CD4-positive, alpha-beta T cell treated with Interleukin-6 at 100 ng/mL for 8 hours (primary cell): ENCODE measurements at places on chromosomes 7 and 10.

GRCh38 chr10:89924261-89924660 is 222.9 kb downstream of the KIF20B start:
- DNase-seq: no peak

GRCh38 chr7:151126491-151127137 is 40.3 kb downstream of the AGAP3 start:
- no peak for DNase-seq

- no peak for DNase-seq
Measured at GRCh38 chr7:27606270-27607209, 56.1 kb downstream of the HIBADH start.

DNA sequence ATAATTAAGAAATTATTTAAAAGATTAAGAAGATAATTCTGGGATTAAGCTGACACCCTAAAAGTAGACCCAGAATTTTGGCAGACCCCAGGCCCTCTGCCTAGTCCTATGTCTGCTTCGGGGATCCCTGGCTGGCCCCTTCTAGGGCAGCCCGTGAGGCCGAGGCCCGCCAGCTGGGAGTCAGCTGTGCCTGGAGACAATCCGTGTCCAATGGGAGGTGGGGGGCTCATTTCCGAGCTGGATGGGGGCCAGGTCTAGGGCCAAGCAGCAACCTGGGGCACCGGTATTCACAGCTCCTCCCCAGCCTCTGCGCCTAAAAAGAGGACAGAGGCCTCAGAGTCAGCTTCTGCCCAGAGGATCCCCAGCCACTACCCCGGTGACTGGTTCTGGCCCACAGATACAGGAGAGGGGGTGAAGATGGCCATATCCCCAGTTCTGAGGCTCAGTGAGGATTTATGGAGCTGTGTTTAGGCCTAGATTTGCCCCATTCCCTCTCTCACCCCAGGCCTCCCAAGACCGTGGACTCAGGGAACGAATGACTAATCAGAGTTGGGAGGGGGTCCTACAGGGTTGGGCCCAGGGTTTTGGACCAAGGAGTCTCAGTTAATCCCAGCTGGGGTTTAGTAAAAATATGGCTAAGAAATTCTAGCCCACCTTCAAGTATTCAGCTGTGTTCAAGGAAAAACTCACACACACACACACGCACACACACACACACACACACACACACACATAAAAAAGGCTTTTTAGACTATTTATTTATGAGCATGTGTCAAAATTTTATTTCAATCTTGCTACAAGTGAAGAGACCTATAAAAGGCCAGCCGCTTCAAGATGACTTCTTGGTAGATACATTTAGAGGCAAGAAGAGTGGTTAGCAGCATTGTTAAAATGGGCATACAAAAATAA is 37.4 kb upstream of the LBX1 start:
- no peak for DNase-seq

GRCh38 chr10:78910886-78911285 is 157.9 kb upstream of the ZMIZ1 start:
- DNase-seq: no peak

DNA sequence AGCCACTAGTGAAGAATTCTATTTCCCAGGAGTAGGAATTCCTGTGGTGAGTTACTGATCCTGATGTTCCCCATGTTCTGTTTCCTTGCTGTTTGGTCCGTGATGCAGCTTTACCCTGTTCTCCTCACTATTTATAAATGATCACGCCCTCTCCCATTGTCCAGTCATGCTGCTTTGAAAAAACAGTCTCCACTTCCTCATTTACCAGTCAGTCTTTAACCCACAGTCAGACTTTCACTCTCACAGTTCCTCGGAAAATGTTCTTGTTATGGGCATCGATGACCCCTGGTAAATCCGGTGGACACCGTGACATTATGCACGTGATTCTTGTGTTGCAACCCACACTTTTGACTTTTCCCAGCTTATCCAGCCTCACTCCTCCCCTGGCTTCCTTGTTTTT is 14.4 kb downstream of the SCIN start:
- DNase-seq: no peak

DNA sequence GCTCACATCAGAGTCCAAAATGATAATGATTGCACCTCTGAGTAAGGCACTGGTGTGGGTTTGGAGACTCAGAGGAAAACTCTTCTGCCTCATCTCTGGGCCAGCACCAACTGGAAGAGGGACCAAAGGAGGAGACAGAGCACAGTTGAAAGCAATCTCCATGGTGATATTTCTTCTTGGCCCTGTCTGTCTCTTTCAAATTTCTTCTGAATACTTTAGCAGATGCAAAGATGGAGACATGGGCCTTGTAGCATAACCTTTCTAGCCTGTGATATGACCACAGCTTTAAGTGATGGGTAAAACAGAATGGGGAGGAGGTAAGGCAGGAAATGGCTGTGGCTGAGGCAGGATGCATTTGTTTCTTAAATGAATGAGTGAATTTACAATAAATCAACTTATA is 12.2 kb upstream of the GIMAP7 start:
- DNase-seq: peak; percentile 76

GRCh38 chr7:157976406-157976805 is 611.2 kb downstream of the PTPRN2 start:
- no peak for DNase-seq

DNA sequence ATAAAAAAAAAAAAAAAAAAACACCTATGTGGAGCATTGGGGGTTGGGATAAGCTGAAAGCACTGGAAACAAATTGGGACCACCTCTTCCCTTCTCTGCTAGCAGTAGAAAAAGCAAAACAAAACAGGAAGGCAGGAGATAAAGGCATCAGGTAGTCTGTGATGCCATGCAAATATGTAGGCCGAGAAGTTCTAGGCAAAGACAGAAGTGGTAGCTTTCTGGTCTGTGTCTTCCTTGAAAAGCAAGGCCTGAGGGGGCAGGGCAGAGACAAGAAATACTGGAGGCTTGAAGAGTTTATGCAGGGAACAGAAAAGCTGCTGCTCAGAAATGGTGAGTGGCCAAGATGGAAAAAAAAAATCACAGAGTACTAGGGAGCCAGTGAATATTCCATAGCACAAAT is 111.1 kb downstream of the ELMO1 start:
- no peak for DNase-seq

DNA sequence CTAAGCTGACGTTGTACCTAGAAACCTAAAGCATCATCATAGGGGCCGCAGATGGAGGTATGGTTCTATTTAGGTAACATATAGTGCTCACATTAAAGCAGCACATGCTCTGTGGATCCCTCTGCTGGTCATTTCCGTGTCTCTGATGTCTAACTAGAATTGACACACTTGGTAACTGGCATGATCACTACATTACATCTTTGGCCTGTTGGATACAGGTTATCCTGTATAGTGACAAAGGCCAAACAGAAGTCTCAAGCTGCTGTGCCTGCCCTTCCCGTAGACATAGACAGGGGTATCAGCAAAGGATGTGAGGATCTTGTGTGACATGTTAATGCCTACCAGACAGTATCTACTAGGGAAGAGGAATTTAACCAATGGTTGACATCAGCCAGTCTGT is 51.2 kb downstream of the KIF5B start:
- DNase-seq: peak; percentile 26

DNA sequence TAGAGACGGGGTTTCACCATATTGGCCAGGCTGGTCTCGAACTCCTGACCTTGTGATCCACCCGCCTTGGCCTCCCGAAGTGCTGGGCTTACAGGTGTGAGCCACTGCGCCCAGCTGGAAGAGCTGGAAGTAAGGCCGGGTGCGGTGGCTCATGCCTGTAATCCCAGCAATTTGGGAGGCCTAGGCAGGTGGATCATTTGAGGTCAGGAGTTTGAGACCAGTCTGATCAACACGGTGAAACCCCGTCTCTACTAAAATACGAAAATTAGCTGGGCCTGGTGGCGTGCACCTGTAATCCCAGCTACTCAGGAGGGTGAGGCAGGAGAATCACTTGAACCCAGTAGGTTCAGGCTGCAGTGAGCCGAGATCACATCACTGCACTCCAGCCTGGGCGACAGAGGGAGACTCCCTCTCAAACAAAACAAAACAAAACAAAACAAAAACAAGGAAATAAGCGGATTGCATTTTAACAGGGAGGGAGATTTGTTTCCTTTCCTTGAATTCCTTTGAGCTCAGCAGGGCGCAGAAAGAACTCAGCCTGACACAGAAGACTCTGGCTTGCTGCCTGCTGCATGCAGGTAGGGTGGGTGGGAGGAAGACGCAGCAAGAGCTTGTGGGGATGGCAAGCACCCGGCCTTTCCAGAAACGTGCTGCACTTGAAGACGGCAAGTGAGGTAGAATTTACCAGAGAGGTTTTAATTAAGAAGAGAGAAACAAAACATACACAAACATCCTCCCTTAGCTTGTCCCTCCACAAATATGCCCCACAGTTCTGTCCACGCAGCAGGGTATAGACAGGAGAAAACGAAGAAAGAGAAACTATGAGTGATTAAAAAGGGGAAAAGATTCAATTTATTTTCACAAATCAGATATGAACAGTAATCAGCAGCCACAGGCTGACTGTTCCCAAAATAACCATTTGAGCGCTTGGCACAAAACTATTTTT is 148.0 kb downstream of the RNF216 start:
- DNase-seq: no peak

DNA sequence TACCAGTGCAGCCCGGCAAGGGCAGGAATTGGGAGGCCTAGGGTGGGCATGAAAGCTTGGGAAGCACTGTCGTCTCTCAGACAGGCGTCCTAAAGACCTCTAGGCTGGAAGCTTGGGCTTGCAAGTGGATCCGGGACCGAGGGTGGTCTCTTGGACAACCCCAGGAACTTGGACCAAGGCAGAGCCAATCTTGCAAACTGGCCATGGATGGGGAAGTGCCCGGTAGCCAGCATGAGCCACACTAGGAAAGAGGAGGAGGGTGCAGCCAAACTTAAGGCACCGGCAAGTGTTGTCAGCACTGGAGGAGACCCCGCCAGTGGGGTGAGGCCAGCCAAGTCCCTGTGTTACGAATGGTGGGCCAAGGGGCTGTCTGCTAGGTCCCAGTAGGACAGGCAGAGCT is 8.5 kb downstream of the LRIT2 start:
- DNase-seq: no peak

- no peak for DNase-seq
Measured at GRCh38 chr7:13077466-13077865, 390.0 kb downstream of the ARL4A start.

- DNase-seq: no peak
Measured at GRCh38 chr10:130495116-130495862, 359.1 kb downstream of the GLRX3 start.
